RPMI7951 (cell line): ENCODE measurements at places on chromosomes 1 and 21. TPM values are rescaled to one million over a fixed set of nuclear protein-coding genes. Genes with fewer than 3 reads are reported as not detected.

- no peak for DNase-seq
Measured at GRCh38 chr1:183365093-183365492, 53.1 kb downstream of the NMNAT2 start.

- no peak for DNase-seq
Measured at GRCh38 chr1:203306965-203307541, 1.7 kb downstream of the BTG2 start.

DNA sequence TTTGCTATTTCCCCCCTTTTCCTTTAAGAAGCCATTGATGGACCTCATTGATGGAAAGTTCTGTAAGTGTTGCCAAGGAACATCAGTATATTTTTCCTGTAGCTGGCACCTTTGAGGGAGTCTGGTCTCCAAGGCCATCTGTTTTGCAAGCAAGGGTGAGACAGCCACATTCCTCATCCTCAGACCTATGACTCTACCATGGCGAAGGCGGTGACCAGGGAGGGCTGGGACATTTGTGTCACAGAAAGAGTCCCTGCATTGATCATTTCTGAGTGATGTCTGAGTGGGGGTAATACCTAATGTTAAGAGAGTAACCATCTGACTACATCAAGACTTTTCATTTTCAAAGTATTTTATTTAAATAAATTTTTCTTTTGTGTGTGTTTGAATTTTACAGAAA, 35.4 kb downstream of the KIAA0040 start:
- no peak for DNase-seq

- no peak for DNase-seq
Measured at GRCh38 chr1:225942574-225942973, 1.6 kb upstream of the LEFTY2 start.

The PRMT6 gene
- total RNA-seq = 8.9 and 11.9 TPM in 2 replicates

The OTUD3 gene
- 3.1 and 4.3 TPM in 2 replicates for total RNA-seq

The AMY1A gene
- not detected in 2 replicates for total RNA-seq

DNA sequence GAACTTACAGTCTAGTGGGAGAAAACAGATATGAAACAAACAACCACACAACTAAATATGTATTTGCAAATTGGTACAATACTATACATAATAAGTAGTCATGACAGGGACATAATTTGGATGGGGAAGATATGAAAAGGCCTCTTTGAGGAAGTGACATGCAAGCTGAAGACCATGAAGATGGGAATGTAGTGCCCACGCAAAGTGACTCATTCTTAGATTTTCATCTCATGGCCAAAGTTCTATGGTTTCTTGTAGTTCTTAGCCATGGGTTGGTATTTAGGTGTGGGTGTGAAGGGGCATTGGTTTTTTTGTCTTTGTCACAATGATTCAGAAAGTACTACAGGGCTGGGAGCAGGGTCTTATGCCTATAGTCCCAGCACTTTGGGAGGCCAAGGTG, 105.4 kb upstream of the FAM78B start:
- DNase-seq = no peak

DNA sequence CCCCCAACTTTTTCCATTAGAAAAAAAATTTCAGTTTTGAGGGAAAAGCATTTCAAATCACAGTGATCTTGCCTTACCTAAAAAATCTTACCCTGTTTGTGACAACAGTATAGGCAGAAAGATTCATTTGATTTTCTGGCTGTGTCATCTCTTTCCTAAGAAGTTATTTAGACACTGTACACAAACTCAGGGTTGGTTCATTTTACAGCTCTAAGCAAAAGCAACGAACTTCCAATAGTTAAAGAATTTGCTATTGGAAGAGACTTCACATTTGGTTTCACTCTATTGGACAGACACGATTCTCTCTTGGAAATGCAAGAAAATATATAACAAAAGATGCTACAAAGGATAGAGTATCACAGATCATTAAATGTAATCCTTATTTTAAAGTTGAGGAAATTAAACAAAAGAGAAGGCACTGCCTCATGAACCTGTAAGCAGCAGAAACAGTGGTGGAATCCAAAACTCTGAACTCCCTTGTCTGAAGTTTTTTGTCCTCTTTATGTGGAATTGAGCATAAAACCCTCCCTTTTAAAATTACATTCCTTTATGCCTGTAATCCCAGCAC, 20.8 kb downstream of the EYA3 start:
- DNase-seq = no peak

- DNase-seq = peak; percentile 75
Measured at GRCh38 chr1:156291226-156292061, 4.0 kb downstream of the GLMP start.

The AQP10 gene
- not detected in 2 replicates for total RNA-seq

DNA sequence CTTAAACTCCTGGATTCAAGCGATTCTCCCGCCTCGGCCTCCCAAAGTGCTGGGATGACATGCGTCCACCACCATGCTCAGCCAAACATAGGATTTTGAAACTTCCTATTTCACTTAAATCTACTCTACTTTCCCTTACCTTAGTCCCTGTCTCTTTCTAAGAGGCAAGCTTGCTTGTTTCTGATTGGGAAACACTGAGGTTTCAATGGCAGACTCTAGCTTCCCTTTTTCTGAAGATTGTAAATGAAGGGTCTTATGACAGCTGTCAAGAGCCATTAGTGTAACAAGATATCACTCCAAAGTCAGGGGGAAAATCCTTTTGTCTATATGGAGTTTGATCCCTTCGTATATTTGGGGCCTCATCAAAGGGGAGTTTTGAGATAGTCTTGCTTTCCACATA, 23.5 kb upstream of the LMO4 start:
- DNase-seq = no peak

The C1orf94 gene
- total RNA-seq = 0.36 and 0.68 TPM in 2 replicates

The GJA5 gene
- 0.12 TPM in 1 of 2 replicates, not detected in the other for total RNA-seq

GRCh38 chr1:213335084-213335483, 284.0 kb downstream of the RPS6KC1 start:
- DNase-seq = no peak

The KLHDC9 gene
- not detected in 2 replicates for total RNA-seq
